COR-L47 (cell line): ENCODE measurements at places on chromosomes 16 and 17.

DNA sequence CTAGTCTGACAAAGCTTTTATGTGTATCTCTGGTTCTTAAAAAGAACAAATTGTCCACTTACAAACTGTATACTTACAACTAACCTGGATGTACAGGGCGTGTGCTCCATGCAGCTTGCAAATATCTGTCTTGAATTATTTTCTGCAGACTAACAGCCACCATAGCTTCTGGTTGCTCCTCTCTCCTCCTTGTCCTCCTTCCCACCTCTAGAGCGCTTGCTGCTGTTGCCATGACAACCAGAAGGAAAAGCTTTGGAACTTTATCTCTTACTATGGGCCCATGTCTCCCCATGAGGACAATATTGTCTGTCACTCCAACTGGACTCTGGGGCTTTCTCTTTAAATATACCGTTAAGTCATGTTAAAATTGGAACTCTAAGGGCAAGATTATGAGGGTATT lies 71.5 kb upstream of the DHX40 start:
- no peak for DNase-seq

GRCh38 chr16:8430401-8430800 lies 159.9 kb downstream of the TMEM114 start:
- no peak for DNase-seq

DNA sequence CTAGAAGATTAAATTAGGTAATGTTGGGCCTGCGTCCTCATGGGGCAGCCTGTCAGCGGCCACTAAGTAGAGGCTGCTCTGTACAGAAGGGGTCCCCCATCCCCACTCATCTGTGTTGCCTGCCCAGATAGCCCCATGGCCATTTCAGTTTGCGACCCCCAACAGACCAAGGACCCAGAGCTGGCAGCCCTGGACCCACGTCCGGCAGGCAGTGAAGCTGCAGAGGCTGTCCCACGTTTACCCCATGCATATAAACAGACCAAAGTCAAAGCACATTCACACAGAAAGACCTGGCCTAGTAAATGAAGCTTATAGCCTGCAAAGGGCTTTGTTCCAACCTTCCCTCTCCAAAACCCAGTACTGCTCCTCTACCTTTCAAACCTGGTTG lies 4.6 kb downstream of the PDF start:
- no peak for DNase-seq

GRCh38 chr16:87791295-87792204 lies 25.8 kb upstream of the KLHDC4 start:
- DNase-seq, result no peak

DNA sequence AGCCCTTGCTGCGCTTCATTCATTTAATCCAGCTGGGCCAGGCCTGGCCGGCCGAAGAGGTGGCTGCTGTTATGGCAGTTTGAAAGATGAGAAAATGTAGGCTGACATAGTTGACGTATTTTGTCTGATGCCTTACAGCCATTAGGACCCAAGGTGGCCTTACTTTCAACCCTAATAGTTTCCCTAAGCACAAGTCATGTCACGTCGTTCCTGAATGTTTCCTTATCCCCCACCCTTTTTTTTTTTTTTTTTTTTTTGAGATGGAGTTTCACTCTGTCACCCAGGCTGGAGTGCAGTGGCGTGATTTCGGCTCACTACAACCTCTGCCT lies 307 bp upstream of the GOT2 start:
- no peak for DNase-seq

DNA sequence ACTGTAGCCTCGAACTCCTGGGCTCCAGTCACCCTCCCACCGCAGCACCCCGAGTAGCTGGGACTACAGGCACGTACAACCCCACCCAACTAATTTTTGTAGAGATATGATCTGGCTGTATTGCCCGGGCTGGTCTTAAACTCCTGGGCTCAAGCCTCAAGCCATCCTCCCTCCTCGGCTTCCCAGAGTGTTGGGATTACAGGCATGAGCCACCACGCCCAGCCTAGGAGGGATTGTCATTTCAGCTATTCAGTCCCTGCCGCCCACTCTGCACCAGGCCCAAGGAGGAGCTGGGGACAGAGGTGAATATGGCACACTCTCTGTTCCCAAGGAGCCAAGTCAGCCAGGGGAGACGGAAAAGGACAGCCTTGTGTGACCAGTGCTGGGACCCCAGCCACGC lies 256.2 kb downstream of the PARN start:
- DNase-seq, result no peak

DNA sequence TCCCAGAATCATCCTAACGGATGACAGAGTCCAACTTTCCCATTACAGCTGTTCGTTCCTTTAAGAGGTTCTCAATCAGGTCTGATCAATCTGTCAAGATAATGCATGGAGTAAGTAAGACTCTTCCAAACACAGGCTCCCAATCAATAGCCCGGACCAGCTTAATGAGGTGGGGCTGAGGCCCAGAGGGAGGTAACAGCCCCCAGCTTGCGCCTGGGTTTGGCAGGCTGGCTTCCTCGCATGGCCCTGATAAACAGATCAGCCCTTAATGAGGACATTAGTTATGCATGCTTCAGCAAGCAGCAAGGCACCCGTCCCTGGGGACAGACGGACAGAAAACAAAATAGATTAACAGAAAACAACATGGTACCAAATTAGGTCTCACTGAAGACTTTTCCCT lies 145.7 kb downstream of the ZFHX3 start:
- DNase-seq, result no peak

DNA sequence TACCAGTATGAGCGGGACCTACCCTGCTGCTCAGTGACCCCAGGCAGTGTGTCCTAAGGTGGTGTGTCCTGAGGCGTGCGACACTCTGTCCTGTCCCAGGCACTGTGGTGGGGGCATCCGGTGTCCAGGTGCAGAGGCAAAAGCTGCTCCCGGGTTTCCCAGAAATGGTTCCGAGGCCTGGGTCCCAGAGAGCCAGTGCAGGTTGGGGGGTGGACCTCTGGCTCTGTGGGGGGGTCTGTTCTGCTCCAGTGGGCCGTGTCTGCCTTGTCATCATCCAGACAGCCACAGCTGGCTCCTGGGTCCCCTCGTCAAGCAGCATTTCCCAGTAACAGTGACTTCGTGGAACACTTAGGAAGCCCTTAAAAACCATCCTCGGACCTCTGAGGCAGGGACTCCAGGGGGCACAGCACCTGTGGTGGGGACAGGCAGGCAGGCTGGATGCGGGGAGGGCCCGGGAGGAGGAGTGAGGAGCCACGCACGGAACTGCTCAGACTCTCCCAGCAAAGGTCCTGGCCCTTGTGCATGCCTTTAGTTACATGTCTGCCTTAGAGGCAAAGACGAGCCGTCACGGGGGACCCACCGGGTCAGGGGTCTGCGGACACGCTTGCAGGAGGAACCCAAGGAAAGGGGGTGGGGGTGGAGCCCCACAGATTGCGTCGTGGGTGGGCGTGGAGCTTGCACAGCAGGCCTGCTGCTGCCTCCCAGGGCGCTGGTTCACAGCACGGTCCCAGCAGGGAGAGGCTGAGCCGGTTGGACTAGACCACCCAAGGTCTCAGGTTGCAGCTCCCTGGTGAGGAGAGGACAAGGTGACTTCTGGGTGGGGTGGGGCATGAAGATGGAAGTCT lies 5.6 kb downstream of the SLC16A3 start:
- no peak for DNase-seq

DNA sequence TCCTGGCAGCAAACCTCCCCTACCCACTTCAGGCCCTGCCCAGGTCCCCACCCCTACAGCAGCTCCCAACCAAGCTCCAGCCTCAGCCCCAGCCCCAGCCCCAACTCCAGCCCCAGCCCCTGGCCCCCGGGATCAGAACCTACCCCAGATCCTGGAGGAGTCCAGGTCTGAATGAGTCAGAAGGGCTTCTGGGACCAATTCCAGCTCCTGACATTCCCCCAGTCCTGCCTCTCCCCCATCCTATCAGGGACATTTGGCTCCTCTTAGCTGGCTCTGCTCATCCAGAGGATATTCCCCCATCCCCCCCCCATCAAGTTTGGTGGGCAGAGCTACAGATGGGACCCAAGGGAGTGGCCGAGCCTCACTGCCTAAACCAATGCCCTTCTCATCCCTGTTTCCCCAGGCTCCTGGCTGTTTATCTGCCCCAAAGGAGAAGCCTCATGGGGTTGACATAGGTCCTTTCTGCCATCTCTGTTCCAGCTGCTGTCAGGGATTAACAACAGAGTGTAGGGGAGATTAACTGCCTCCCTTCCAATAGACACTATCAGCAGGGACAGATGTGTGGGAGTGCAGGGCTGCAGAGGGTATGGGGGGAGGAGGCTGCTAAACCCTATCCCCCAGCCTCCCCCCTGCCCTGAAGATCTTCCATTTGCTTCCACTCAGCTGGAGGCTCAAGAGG lies 16.5 kb downstream of the CNTNAP1 start:
- no peak for DNase-seq

DNA sequence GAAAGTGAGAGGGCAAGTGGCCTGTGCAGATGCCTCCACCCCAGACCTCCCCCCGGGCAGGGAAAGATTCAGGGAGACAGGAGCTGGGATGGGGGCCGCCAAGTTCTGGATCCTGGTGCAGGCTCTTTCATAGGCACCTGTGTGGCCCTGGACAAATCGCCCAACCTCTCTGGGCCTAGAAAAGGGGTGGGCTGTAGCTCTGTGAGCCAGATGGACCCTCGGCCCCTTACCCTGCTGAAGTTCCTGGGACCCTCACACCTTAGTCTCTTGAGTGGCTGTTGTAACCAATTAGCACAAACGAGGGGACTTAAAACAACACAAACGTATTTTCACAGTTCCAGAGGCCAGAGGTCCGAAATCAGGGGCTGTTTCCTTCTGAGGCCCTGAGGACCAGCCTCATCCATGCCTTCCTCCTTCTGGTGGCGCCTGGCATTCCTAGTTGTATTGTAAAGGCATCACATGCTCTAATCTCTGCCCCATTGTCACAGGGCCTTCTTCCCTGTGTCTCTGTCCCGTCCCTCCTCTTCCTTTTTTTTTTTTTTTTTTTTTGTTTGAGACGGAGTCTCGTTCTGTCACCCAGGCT lies 352.6 kb downstream of the SEC14L1 start:
- no peak for DNase-seq

DNA sequence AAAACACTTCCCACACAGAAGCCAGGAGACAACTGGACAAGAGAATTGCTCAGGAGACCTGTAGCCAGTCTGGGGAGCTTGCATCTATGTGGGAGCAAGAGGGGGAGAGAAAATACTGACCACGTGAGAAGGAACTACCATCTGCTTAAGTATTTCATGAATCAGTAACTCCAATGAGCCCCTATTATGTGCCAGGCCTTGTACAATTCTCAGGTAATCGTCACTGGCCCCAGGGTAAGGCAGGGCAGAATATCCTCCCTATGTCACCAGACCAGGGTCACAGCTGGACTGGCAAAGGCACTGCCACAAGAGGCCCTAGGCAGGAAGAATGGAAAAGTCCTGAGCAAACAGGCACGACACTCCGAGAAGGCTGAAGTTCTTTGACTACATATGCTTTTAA lies 25.9 kb downstream of the USP7 start:
- DNase-seq, result no peak

DNA sequence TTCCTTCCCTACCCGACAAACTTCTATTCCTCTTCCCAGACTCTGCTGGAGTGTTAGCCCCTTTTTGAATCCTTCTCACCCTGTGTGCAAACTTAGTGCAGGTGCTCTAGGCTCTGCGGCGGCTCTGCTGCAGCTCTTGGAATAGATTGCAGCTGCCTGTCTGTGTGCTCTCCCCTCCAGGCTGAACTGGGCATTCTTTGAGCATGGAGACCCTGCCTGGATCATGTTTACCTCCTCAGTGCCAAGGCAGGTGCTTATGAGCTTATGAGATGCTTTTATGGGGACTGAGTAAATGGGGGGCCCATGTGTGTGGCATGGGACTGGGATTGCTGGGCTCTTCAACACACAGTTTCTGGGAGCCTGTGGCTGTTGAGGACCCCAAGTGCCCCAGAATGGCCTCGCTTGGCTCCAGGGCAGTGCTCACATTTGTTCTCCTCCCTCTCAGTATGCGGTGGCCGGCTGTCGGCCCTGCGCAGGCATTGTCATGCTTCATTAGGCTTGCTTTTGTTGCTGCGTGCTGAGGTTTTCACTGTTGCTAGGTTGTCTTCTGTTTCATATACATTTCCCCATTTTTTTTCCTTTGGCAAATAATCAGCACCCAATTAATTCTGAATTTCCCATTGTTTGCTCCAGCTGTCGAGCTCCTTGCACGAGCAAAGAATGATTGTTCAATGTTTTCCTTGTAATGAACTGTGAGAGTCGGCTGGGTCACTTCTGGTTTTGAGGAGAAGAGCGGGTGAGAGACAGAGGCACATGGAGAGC lies 185.5 kb upstream of the NLRP1 start:
- peak; percentile 65 for DNase-seq

GRCh38 chr17:41718287-41718645 lies 6.1 kb downstream of the GAST start:
- no peak for DNase-seq

- no peak for DNase-seq
These were observed 4.7 kb upstream of the PRR29 start for GRCh38 chr17:63993368-63993985.

DNA sequence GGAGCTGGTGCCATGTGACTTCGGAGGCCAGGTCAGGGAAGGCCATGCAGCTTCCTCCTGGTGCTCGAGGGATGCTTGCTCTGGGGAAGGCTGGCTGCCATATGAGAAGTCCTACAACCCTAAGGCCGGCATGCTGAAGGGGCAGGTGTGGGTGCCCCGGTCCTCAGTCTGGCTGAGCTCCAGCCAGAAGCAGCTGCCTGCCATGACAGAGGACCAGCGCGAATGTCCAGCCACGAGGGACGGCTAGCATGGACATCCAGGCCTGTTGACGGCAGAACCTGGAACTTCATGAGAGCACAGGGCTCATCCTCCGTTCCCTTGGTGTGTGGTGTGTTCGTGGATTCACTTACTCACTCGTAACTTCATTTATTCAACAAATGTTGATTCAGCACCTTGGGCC lies 140.6 kb downstream of the IRF8 start:
- no peak for DNase-seq
